Forelimb muscle (tissue), 1 donor: ENCODE measurements at places on chromosomes 3 and 15. TPM values are rescaled to one million over a fixed set of nuclear protein-coding genes. Genes with fewer than 3 reads are reported as not detected.

Gene ZIC1
- 24.8 TPM for polyA plus RNA-seq

Gene UBL7
- 33.4 TPM for polyA plus RNA-seq

Gene LYZL4
- polyA plus RNA-seq: not detected

Gene GPR62
- 0.89 TPM for polyA plus RNA-seq

Gene TAGLN3
- polyA plus RNA-seq: 3.4 TPM

Gene SPINK8
- not detected for polyA plus RNA-seq

Gene SLC22A14
- 0.39 TPM for polyA plus RNA-seq

Gene OR5H15
- not detected for polyA plus RNA-seq

Gene NR2E3
- 7.4 TPM for polyA plus RNA-seq

GRCh38 chr3:140552898-140553297 is 125.0 kb upstream of the TRIM42 start:
- no peak for DNase-seq

DNA sequence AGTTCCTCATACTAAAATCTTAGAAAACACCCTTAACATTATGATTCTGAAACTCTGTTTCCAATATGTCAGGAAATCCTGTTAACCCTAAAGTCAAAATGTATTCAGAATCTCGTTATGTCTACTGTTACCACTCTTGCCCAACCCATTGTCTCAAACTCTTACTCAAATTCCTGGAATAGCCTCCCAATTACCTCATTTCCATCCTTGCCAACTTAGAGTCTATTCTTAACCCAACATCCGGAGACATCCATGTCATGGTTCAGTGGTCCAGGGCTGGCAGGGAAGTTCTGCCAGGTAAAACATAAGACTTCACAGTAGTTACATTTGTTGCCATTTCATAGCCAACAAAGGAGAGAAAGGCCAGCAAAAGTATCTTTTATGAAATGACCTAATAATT is 593.9 kb downstream of the PYDC2 start:
- DNase-seq: no peak

- no peak for DNase-seq
Measured at GRCh38 chr15:33310481-33311311, at the start of gene RYR3. Gene RYR3 (plus strand): TSS chr15:33310967. CDS start chr15:33311046, 79 bp downstream.

DNA sequence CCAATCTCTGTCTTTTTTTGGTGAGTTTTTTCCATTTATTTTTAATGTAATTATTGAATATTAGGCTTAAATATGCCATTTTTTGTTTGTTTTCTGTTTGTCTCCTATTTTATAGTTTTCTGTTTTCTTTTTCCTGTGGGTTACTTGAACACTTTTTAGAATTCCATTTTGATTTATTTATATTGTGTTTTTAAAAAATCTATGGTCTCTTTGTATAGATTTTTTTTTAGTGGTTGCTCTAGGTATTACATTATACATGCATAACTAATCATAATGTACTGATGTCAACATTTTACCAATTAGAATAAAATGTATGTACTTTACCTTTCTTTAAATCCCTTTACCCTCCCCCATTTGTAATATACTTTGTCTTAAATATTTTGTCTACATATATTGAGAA is 56.2 kb downstream of the RASA2 start:
- no peak for DNase-seq

DNA sequence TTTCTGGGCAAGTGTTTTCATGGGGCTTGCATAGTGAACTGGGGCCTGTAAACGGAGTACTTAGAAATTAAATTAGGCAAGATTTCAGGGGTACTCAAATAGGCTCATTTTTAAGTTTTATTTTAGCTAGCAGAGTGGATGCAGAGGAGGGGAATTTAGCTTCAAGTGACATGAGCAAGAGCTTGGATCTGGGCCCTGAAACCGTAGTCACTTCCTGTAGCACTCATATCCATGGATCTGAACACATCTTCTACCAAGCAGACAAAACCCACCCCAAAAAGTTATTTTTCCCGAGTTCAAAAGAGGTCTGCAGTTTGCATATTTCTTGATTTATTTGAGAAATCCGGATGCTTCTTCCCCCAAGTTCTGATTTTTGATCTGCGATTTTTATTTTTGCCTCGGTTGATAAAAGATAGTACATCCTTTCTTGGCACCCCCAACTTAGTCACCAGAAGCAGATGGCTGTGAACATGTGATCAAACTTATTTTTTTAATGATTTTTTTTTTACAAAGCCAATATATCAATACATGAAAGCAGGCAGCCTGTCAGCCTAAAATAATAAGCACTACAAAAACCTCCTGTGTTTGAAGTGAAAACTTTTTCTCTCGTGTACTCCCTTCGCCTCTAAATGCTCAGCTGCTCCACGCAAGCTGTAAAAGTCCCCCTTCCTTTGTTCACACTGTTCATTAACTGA is 36.6 kb upstream of the STT3B start:
- no peak for DNase-seq

- no peak for DNase-seq
Measured at GRCh38 chr15:31150732-31151231, 49.3 kb upstream of the TRPM1 start.

- DNase-seq: no peak
Measured at GRCh38 chr15:70854666-70854976, 664 bp upstream of the LARP6 start.
